Renal cortex interstitium (tissue), 15 donors: ENCODE measurements at places on chromosomes 5 and 9. TPM values are rescaled to one million over a fixed set of nuclear protein-coding genes. Genes with fewer than 3 reads are reported as not detected.

GRCh38 chr5:55276771-55277170 lies 30.7 kb downstream of the DHX29 start:
- DNase-seq: no peak

DNA sequence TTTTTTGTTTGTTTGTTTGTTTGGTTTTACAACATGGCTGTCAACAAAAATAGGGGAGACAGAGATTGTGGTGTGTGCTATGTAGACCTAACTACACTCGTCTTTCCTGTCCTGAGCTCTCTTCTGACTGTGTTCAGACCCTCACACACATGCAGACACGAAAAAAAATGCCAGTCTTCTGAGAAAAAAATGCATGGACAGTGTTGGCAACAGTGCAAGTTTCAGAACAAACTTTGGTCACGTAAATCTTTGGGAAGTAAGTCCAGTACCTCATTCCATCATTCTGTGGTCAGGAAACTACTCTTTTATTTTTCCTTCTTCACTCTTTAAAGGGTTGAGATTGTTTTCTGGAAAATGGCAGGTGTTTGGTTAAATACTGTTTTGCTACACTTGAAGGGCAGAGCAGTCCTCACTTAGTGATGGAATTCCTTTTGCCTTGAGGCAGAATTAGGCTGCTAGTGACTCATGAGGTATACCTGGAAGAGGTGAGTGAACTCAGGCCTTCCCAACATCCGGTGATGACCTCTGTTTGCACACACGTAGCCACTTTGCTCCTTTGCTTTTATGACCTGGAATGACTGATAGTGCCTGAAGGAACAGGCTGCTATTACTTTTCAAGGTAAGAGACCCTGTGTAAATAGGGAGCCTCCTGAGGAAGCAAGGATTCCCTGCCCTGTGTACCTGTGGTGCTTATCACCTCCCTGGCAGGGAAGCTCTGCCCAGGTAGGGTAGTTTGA lies 81.6 kb upstream of the TNFAIP8 start:
- DNase-seq: no peak

GRCh38 chr9:35714579-35715252 lies 17.3 kb downstream of the TLN1 start:
- DNase-seq: no peak

DNA sequence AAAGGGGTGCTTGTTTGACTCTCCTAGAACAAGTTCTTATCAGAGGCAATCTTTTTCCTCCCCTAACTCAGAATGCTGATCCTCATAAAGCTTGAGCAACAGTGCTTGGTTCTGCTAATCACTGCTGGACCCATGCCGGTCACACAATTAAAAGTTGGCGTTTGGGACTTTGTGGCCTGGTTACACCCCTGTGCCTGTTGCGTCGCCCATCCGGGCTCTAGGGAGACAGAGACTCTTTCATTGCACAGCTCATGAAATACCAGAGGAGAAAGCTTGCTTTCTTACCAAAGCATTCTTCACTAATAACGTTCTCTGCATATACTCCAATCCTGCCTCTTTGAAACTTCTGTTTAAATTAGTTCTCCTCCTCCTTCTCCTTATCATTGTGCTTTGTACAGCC lies 301.1 kb downstream of the NR3C1 start:
- no peak for DNase-seq

Gene AQP7
- polyA plus RNA-seq: 23.6 TPM

Gene IFNB1
- not detected for polyA plus RNA-seq
